Activated T-helper 1 cell treated with Interleukin-2 at 50 U/mL for 16 hours (primary cell): ENCODE measurements at places on chromosomes 7 and 10.

- DNase-seq, result no peak
Observed at GRCh38 chr10:88194961-88195367, 331.5 kb downstream of the PTEN start.

- no peak for DNase-seq
Observed at GRCh38 chr7:16583834-16584233, 57.2 kb downstream of the LRRC72 start.

DNA sequence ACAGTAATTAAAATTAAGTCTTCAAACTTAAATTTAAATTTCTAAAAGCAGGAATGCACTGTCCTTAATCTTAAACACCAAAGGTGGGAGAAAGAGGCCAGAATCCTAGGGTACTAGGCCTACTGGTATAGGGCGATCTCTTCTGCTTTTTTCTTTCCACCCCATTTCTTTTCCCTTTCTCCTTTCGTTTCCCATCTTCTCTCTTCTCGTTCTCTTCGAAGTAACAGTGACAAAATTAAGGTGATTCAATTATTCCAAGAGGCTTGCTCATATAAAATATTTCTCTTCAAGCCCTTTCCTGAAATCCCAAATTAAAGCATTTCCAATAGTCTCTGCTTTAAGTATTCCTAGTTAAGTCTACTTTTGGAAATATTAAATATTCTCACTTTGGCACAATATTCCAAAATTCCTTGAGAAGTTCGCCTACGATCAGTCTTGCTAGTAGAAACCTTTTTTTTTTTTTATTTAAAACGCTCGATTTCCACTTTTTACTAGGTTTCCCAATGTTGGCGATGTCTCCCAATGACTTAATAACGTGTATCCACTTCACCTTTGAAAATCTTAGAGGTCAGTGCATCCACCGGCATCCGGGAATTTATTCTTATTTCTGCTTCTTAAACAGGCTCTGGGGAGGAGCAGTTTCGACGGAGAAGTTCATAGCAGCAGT is 765 bp upstream of the LCOR start:
- no peak for DNase-seq

GRCh38 chr7:68429411-68430117 is 1168.7 kb upstream of the AUTS2 start:
- DNase-seq, result no peak

GRCh38 chr10:15783941-15784636 is 64.4 kb upstream of the ITGA8 start:
- no peak for DNase-seq

- DNase-seq, result no peak
Observed at GRCh38 chr7:5232874-5233273, 42.8 kb downstream of the WIPI2 start.

- DNase-seq, result no peak
Observed at GRCh38 chr10:122072491-122072890, 83.5 kb downstream of the TACC2 start.

GRCh38 chr10:38043516-38043915 is 33.0 kb downstream of the ZNF33A start:
- DNase-seq, result no peak

DNA sequence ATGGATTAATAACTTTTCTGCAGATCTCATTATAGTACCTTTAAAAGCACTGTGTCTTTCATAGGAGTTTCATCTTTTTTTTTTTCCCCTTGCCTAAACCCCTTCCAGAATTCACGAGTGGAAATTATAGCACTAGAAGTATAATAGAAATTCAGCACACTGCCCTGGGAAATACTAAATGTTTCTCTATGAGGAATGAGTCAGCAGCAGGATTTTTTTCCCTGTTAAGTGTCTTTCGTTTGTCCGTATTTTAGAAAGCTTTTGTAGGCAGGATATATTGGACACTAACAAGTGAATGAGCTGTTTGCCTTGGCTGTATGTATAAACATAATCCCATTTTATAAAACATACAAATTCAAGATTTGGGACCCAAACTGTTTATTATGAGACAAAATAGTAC is 105.8 kb downstream of the EXOC4 start:
- no peak for DNase-seq

GRCh38 chr10:51602326-51602725 is 97.1 kb downstream of the CSTF2T start:
- DNase-seq, result no peak

- no peak for DNase-seq
Observed at GRCh38 chr10:11045995-11046775, 28.5 kb downstream of the CELF2 start.

- no peak for DNase-seq
Observed at GRCh38 chr10:92655426-92655825, 34.3 kb upstream of the HHEX start.

GRCh38 chr10:130714742-130715467 is 578.7 kb downstream of the GLRX3 start:
- DNase-seq, result no peak

GRCh38 chr7:4836206-4836661 is 25.6 kb downstream of the PAPOLB start:
- DNase-seq, result no peak

DNA sequence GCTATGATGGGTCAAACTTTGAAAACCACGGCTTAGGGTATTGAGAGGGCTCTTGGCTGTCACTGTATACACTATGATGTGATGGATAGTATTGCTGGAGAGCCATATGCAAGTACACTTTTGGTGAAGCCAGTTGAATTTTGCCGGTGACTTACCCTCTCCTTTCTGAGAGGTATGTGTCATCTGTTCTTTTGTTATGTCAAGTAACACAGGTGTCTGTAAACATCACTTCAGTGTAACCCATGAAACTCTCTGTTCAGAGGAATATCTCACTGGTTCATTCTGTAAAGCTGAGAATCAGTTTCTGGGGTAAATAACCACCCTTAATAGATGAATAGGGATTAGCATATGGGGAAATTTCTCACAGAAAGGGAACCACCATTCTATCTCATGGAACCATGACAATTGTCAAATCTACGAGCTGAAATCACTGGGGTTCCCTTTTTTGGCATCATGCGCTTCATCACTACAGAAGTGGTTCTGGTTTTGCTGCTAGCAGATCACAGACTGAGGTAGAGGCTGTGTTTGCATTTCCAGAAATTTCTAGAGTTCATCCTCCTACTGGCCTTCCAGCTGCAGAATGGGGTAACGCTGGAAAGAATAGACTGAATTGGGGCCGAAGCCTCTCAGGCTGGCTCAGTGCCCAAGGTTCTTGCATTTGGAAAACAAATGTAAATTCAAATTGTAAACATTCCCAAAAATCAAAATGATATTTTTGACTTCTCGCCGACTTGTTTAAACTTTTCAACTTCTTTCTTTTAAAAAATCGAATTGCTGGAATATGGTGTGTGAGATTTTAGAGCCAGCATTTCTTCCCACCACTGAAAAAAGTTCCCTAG is 83.3 kb upstream of the CREB5 start:
- no peak for DNase-seq

DNA sequence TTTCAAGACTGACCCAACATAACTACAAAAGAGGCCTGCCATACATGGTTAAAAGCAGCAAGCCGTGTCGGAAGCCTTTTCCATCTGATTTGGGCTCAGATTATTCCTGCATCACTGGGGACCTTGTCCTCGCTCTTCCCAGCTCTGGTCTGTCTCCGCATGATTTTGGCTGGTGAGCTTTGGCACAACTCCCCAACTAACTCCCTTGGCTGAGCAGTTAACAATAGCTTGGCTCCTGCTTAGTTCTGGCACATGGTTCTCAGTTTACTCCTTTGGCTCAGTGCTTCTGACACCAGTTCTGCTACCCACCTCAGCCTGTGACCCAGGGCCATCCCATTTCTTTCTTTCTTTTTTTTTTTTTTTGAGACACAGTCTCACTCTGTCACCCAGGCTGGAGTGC is 17.0 kb downstream of the AGK start:
- DNase-seq, result no peak

DNA sequence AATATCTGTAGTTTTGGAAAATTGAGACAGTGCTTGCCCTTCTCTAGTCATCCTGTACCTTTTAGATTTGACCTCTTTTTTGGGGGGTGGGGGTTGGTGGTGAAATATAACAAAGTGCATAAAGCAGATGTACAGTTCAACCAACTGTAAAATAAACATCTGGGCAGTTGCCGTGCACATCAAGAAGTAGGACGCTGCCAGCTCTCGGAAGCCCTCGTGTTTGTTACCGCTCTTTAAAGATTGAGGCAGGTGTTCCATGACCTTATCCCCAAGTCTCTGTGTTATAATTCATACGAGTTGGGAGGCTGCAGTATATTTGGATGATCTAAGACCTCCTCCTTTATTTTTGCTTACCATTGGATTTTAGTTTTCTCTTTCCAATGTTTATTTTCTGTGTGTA is 55.1 kb downstream of the SDK1 start:
- DNase-seq, result no peak

GRCh38 chr10:3010816-3011460 is 56.4 kb upstream of the PFKP start:
- DNase-seq, result no peak

DNA sequence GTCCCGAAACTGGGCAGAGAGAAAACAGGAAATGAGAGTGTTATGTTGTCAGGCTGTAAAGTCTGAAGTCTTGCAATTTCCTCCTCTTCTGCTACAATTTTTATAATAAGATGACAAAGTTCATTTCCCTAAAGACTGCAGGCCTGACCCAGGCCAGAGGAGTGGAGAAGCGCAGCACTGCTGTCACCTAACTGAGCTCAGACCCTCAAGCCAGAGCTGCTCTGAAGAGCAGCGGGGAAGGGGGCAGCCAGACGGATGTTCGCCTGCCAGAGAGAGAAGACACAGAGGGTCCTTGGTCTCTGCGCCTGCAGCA is 12.6 kb upstream of the AOAH start:
- DNase-seq, result no peak

DNA sequence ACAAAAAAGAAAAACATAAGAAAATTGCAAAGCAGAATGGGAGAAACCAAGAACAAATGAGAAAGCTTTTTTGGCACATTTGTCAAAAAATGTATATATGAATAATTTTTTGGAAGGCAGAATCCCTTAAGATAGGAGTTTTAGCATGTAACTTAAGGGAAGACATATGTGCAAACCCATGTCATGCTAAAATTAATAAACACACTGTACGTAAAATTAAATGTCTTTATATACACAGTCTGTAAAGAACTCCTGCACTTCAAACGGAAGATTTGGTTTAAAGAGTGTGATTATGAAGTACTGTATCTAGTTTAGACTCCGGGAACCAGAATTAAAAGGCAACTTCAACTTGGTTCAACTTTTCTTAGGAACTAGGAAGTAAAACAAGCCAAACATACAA is 369.9 kb upstream of the TEX47 start:
- no peak for DNase-seq

GRCh38 chr7:19215412-19215811 is 70.2 kb upstream of the FERD3L start:
- no peak for DNase-seq

DNA sequence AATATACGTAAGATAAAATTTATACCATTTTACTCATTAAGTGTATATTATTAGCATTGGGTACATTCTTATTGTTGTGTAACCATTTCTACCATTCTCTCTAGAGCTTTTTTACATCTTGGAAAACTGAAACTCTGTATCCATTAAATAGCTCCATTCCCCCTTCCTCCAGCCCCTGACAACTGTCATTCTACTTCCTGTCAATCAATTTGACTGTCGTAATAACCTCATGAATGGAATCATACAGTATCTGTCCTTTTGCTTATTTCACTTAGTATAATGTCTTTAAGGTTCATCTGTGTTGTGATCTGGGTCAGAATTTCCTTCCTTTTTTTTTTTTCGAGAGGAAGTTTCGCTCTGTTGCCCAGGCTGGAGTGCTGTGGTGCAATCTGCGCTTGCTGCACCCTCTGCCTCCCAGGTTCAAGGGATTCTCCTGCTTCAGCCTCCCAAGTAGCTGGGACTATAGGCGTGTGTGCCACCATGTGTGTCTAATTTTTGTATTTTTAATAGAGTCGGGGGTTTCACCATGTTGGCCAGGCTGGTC is 15.6 kb downstream of the ZRANB1 start:
- DNase-seq, result no peak

DNA sequence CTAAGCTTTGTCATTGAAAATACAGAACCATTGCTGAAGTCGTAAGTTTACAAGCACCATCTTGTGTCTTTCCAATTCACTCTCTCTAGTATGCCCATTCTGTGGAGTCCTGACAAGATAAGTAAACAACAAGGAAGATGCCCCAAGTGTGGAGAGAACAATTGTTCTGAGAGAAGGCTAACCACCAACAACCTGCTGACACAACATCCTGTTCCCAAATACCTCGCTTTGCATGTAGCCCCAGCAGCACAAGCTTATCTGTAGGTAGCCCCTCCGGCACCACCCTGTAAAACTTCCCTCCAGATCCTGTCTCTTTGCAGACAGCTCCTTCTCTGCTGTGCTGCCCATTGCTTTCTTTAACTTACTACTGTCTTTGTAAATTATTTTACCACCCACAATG is 233.3 kb upstream of the AOAH start:
- DNase-seq, result no peak

- no peak for DNase-seq
Observed at GRCh38 chr10:97018251-97019212, 167.2 kb downstream of the SLIT1 start.

DNA sequence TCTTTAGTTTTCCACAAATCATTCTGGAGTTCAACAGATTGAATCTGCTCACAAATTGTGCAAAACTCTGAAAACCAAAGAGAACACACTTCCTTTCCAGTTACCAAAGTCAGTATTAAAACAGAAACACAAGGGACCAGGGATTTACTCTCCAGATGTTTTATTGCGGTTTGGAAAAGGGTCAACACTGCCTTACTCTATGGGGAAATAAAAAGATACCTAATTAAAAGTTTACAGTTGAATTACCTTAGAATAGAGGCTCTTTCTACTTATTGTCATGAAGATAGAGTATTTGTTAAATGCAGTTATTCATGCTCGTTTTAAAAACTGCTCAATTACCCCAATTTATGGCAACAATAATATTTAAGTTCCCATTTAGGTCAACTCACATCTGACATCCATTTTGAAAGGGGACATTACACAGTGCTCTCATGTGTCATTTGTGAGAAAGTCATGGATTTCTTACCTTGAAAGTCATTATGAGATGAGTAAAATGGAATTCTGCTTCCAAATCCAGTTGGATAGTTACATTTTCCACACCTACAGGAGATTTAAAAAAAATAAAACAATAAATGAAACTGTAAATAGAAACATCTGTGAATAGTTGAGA is 8.4 kb downstream of the LAMB1 start:
- DNase-seq, result no peak

- DNase-seq, result no peak
Observed at GRCh38 chr7:2049782-2050510, 182.8 kb downstream of the MAD1L1 start.

DNA sequence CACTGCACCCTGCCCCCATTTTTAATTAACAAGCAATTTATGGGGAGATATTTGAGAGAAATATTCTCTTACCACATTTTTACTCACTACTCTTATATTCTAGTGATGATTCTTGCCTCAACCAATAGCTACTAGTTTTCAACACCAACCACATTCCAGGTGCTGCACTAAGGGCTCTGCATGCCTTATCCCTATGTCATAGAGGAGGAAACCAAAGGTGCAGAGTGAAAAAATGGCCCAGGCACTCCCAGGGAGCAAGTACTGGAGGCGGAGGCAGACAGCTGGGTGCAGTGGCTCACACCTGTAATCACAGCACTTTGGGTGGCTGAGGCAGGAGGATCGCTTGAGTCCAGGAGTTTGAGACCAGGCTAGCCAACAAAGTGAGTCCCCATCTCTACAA is 35.5 kb upstream of the TPST1 start:
- no peak for DNase-seq
